ENCODE measurements at places on chromosomes 3 and 15.
A peak's percentile ranks its signal among the peaks of the same experiment; 100 is the strongest.

DNA sequence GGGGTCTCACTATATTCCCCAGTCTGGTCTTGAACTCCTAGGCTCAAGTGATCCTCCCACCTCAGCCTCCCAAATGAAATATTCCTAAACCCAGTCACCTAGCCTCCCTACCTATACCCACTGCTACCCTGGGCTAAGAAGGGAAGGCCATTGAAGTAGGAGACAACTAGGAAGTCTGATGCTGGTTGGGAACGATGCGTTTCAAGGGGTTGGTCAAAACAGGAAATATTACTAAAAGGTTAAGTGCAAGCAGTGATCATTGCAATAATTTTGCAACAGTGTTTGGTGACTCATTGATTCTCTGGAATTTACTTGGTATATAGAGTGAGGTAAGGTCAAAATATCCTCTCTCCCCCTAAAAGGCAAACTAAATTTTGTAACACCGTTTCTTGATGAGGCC, 4.6 kb upstream of the UQCRC1 start:
- no peak for DNase-seq

GRCh38 chr15:60582370-60583036, 103.6 kb upstream of the ICE2 start:
- DNase-seq: peak; percentile 33

GRCh38 chr3:160641665-160642309, 35.2 kb upstream of the ARL14 start:
- no peak for DNase-seq

DNA sequence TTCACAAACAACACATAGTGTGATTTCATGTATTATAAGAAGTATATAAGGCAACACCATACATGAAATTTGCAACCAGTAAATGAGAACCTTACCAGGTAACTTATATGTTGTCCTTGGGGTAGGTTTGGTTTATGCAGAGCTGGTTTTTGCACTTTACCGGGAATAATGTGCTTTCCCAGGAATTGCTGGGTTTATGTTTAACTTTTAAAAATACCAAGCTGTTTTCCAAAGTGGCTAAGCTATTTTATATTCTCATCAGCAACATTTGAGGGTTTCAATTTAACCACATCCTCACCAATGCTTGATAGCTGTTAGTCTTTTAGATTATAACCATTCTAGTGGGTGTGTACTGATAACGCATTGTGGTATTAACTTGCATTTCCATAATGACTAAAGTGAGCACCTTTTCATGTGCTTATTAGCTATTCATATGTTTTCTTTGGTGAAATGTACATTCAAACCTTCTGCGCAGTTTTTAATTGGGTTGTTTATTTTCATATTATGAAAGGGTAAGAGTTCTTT, 71.6 kb downstream of the KY start:
- no peak for DNase-seq

- no peak for DNase-seq
These were observed 2.0 kb upstream of the OR5H6 start for GRCh38 chr3:98262046-98262445.

GRCh38 chr15:95872366-95872771, 458.1 kb upstream of the NR2F2 start:
- DNase-seq: no peak

DNA sequence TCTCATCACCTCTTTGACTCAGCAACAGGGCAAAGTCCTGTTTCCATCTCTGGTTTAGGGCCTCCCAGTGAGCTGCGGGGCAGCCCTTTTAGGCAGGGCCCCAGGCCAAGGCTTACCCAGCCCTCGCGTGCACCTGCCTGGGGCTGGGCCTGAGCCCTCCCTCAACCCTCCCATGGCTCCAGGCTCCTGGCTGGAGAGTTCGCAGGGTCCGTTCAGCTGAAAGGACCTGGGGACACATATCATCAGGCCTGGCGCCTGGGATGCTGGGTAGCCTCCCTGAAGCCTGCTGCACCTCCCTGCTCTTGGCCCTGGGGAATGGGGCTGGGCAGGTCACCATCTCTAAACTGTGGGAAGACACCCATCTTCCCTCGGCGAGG, 29.7 kb downstream of the HDAC11 start:
- no peak for DNase-seq

DNA sequence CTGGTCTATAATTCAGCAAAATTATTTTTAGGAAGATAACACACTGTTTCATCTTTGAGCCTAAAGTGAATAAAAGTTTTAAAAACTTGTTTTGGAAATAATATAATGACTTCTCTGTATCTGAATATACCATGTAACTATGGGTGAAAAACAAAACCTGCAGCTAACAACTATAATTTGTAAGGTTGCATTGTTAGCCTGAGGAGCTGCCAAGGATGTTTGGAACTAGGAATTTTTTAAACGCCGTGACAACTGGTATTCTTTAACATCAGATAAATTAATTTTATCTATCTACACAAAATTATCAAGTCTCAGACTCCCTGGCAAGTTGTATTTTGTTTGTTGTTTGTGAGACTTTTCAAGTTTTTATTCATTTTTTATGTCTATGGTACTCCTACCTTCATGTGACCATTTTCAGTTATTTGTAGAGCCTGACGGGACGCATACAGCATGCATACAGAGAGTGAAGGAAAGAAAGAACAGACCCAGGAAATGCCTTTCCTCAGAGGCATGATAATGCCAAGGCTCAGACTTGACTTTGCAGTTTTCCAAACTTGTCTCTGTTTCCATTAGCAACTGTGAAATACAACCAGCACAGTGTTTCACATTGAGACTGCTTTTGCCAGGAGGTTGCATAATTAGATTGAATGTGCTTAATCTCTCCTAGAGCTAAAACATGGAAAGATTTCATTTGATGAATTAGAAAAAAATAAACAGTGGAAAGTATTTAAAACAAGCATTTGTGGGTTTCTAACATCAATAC, 60.8 kb upstream of the ARHGEF26 start:
- DNase-seq: no peak

- no peak for DNase-seq
These were observed 24.1 kb downstream of the KAT2B start for GRCh38 chr3:20064387-20064786.

GRCh38 chr3:29064085-29064484, 216.8 kb upstream of the RBMS3 start:
- no peak for DNase-seq

- DNase-seq: no peak
These were observed 22.6 kb downstream of the CRTC3 start for GRCh38 chr15:90552162-90552928.

DNA sequence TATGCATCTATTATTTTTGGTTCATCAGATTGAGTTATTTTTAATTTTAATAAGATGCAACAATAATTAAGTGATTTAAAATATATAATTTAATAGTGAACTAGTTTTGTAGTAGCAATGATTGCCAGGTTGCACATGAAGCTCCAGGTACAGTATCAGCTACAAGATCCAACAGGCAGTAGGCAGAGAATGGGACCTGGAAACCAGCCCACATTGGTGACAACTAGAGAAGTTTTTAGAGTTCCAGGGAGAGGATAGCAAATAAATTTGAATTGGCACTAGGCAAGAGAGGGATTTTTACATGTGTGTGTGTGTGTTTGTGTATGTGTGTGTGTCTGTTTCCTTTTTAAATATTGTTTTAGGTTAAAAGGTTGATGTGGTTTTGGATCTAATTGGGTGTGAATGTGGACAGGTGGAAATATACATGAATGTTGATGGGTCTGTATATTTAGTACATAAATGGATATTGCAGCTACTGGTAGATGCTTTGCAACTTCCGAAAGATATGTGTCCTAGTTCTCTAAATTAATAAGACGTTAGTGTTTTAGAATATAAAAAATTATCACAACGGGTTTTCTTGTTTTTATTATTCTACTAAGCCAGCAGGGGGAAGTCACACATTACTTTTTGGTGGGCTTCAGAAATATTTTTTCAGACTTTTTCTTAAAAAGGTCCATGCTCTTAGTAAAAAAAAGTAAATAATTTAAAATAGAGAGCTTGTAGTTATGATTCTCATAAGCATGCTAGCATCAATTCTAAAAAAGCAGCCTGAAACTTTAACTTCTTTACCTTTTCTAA, 110.1 kb upstream of the GBE1 start:
- DNase-seq: no peak

- DNase-seq: no peak
These were observed 1.2 kb downstream of the PSTPIP1 start for GRCh38 chr15:76996076-76996525.

GRCh38 chr15:70587896-70588567, 175.3 kb downstream of the UACA start:
- no peak for DNase-seq

DNA sequence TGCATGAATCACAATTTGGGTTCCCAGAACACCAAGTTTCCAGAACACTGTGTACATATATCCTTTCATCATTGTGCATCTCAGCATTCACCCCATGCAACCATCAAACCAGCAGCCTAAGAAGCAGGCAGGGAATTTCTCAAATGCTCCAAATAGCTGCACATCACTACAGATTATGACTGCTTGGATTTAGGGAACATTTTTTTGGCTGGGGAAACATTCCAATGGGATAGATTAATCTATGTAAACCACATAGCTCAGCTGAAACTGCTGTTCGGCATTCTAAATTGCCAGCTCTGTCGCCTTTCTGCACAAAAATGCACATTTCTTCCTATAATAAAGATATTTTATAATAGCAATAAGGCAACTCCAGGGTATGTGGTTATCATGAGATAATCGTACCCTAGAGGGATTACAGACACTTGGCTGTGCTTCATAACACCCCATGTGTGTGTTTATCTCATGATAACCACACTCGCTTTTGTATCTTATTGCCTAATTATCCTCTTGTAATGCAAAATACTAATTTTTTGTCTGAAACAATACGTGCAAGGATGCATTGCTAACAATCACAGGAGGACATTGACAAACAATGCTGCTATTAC, 483.7 kb upstream of the DPH6 start:
- DNase-seq: no peak

- no peak for DNase-seq
These were observed 44.5 kb downstream of the RIOX2 start for GRCh38 chr3:97927704-97928103.

DNA sequence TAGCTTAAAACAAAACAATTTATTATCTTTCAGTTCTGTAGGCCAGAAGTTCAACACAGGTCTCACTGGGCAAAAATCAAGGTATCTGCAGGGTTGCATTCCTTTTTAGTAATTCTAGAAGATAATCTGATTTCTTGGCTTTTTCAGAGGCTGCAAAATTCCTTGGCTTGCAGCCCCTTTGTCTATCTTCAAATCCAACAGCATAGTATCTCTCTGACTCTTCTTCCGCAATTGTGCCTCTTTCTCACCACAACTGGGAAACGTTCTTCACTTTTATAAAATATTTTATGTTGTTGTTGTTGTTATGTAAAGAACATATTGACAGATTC, 218.7 kb downstream of the STXBP5L start:
- no peak for DNase-seq

DNA sequence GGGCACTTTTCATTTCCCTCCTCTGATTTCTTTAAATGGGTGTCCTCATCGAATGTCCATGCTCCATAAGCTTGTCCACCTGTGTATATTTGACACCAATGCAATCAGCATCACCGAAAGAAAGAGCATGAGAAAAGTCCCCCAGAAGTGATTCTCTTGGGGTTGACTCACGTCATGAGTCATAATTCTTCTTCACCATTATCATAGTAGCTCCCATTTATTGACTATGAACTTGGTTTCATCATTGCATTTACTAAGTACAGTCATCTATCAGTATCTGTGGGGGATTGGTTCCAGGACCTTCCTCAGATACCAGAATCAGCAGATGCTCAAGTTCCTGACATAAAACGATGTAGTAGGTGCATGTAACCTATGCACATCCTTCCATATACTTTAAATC, 372.5 kb upstream of the CFAP20DC start:
- DNase-seq: no peak

- DNase-seq: no peak
These were observed 621.7 kb downstream of the ZPLD1 start for GRCh38 chr3:103056542-103056941.

GRCh38 chr3:66712210-66712609, 211.4 kb upstream of the LRIG1 start:
- DNase-seq: no peak

DNA sequence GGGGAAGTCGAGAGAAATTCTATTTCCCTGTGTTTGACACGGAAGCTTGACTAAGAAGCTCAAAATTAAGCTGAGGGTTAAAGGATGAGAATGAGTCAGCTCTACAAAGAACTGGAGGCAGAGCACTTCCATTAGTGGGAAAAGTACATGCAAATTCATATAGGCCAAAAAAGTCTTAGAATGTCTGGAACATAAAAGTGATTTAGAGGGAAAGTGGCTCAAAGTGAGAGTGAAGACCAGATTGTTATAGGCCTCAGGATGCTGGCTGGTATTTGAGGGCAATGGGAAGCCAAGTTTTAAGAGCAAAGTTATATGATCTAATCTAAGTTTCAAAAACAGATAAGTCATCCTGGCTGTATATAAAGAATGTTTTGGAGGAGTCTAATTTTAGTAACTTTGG, 857.3 kb downstream of the NAALADL2 start:
- DNase-seq: no peak

- DNase-seq: no peak
These were observed 21.0 kb downstream of the GLB1 start for GRCh38 chr3:33075995-33076394.

GRCh38 chr3:159191447-159191846, 389.6 kb downstream of the MFSD1 start:
- DNase-seq: no peak

GRCh38 chr3:88009066-88009465, 49.7 kb downstream of the CGGBP1 start:
- DNase-seq: no peak

DNA sequence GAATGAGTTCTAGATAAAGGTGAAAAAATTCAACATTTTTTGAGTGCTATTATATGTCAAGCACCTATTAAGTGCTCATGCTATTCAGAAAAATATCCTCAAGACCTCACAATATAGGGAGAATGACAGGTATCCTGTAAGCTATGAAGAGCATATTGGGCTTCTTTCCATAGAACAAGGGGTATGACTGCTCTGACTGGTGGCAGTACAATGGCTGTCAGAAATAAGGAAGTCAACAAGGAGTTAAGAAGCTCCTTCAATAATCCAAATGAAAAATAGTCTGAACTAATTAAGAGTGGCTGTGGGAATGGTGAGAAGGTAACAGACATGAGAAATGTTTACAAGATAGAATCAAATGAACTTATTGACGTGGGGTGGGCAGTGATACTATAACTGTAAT, 24.7 kb downstream of the NPTN start:
- no peak for DNase-seq

DNA sequence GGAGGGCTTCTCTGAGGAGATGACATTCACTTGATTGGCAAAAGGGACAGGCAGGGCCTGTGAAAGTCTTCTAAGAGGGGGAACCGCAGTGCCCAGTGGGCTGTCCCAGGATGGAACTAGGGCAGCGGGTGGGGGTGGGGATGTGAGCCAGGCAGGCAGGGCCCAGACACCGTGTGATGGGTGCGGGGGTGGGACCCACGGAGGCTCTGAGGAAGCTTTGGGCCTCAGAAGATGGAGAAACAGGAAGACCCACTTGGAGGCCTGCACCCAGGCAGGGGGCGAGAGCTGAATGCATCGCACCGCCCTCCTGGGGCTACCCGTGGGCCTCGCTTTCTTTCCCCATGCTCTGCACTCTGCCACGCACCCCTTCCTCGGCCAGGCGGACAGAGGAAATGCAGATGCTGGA, 32.9 kb upstream of the ACAD9 start:
- no peak for DNase-seq
